ENCODE measurements at places on chromosomes 7 and 10.

DNA sequence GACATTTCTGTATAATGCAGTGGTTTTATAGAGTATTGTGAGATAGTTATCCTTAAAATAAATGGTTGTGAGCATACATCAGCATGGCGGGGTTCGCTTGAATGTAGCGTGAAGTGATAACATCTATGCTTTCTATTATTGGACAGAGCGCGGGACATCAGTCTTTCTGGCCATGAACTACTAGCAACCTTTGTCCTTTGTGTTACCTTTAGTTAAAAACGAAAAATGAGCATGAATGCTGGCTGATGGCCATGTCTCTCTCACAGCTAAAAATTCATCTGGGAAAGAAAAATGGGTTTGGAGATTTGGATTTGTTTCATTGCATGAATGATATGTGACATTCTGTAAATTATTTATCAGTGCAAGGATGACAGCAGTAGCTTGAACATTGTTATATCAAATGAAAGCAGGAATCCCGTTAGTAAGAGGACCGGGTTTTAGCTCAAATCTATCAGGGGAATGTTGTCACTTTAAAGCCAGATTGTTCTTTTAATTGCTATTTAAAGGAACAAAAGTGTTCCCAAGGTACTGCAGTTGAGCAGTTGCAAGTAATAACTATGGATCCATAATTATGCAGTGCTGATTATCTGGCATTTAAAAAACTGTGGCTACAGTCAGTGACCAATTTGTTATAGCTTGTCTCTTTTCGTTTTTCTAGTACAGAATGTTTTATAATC lies 131.0 kb downstream of the KAT6B start:
- DNase-seq: no peak

GRCh38 chr10:96305019-96305418 lies 785 bp downstream of the DNTT start:
- DNase-seq: no peak

DNA sequence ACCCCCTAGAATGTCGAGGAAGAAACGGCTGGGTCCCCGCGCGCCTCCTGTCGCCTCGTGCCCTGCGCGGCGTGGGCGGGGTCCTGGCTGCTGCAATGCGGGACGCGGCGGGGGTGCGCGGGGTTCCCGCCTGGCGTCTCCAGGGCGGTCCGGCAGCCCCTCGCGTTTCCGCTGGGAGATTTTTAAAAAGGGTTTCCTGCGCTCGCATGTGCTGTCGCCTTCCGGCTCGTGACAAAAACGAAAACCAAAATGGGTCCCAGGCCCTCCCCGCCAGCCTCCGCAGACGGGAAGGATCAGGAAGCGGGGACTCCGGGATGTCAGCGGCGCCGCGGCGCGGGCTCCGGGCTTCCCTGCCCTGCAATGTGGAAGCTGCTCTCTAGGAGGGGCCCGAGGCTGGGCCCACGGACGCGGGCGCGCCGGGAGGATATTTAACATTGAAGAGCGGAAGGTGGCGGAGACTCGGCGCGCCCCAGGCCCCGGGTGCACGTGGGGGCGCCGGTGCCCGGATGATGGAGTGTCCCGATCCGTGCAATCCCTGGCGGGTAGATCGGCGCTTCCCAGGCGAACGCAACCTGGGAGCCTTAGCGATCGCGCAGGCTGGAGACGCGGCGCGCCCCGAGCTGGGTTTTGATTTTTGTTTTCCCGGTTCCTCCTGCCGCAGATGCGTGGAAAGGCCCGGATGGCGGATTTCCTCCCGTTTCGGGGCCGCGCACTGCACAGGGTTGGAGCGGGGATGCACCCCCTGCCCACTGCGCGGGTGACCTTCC lies 1.0 kb downstream of the PFKP start:
- DNase-seq: no peak

DNA sequence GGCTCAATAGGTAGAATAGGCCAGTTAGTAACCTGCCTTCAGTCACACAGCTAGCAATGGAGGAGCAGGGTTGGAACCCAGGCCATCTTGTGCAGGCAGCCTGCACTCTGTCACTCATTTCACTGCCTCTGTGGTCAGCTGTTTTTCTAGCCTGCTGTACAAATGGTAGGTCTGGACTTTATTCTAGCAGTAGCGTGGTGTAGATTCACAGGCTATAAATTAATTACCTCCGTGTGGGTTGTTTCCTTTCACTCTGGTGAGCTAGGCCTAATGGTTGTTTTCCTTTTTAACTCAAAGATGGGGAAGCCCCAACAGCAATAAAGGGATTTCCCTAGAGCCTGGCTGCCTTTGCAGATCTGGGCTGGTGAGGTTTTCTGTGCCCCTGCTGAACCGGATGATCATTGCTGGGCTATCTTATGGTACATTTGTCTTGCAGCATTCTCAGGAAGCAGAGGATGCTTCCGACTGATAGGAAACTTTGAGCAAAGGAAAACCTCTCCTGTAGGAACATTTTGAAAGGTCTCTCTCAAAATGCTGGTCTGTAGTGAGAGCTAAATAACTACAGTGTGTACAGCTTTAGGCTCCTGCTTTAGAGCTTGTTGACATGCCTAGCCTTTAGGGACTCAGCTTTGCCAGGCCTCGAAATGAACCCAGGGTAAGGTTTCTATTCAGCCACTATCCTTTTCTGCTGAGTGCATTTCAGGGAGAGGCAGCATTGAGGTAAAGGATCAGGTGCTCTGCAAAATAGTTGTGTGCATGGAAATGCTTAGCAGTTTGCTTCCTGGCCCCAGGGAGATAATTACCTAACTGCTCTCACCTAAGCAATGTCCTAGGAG lies 157.4 kb downstream of the ST7 start:
- DNase-seq: no peak

DNA sequence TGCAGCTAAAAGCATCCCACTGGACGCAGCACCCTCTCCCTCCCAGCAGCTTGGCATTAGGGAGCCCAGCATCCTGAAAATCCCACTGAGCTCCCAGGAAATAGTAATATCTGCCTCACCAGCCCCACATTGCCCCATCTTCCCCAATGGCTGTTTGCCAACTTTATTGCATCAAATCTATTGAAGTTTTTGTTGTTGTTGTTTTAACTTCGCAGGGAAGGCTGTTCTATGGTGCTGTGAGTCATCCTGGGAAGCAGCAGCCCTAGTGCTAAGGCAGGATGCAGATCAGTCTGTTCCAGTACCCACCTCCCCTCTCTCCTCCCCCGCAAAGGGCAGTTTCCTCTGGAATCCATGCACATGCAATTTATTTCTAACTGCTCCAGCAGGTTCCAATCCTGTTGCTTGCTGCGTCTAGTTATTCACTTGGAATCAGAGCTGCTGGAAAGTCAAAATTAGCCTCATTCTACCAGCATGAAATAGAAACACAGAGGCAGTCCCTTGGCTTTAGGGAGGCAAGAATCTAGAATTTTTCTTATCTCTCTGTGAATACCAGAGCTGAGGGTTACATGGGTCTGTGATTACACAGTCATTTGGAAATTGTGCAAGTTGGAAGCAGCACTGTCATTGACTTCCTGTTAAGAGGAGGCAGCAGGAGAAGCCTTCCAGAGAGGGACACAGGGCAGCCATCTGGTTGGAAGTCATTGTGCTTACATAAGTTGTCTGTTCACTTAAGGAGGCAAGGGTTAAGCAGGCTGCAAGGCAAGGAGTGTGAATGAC lies 115.9 kb upstream of the CACUL1 start:
- no peak for DNase-seq

DNA sequence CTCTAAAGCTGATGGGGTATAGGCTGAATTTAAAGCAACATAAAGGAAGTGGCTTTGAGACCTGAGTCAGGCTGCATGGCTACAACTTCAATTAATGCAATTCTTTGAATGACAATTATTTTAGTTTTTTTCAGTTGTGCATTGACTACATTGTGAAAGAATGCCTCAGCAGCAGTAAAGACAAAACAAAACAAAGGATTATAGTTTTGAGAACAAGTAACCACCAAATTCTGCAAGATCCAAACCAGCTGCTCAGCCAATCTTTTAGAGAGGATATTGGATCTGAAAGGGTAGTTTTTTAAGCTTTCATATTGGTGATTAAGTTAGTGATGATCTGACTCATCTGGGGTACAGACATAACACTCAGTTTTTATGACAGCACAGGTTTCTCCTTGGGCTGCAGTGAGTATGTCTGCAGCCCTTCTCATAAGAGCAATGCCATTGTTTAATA lies 40.6 kb upstream of the ABCA13 start:
- DNase-seq: no peak

DNA sequence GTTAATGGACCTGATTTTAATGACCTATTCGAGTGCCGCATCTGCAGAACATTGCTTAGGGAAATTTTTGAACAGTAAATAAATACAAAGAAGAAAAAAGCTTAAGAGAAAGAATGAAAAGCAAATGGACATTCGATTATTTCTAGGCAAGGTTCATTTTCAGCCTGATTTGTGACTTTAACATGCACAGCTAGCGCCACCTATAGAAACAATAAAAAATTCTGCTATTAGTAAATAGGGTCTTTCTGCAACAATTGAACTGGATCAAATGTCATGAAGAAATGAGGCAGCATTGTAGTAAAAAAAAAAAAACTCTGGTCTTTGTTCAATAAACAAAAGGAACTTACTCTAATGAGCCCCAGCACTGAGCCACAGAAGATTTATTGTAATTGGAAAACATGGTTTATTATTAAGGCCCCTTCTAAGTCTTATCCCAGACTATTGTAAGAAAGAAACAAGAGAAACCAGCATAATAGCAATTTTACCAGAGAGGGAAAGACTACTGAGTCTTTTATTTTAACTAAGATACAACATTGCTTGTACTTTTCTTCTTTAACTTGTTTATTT lies 41.4 kb upstream of the GHITM start:
- peak; percentile 25 for DNase-seq

GRCh38 chr7:30303312-30304039 lies 19.1 kb downstream of the ZNRF2 start:
- no peak for DNase-seq

DNA sequence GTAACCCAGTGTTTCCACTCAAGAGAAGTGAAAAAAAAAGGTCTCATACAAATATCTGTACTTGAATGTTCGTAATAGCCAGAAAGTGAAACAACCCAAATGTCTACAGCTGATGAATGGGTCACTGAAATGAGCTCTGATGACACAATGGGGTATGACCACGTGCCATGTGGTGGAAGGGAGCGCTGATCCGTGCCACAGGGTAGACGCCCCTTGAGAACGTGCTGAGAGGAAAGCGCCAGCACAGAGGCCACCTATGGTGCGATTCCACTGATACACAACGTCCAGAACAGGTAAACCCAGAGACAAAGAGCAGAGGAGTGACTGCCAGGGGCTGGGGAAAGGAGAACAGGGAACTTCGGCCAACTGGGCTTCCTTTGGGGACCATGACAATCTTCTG lies 50.3 kb downstream of the MAD1L1 start:
- no peak for DNase-seq

GRCh38 chr7:19144661-19145433 lies at the start of gene FERD3L:
Gene FERD3L, minus strand, starts transcription at chr7:19145421. Its CDS starts 59 bp downstream, at chr7:19145362.
- no peak for DNase-seq

DNA sequence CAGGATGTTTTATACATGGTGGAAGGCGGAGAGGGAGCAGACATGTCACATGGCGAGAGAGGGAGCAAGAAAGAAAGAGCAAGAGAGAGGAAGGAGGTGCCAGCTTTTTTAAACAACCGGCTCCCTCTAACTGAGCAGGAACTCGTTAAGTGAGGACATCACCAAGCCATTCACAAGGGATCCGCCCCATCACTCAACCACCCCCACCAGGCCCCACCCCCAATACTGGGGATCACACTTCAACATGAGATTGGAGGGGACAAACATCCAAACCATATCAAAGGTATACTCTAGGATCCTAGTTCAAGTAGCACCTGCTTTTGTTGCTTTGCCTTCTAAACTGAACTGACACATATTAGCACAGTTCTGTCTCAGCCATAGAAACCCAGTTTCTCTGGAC lies 141.9 kb upstream of the KLF14 start:
- DNase-seq: no peak

GRCh38 chr7:142767861-142768260 lies 2.9 kb upstream of the PRSS2 start:
- DNase-seq: no peak

DNA sequence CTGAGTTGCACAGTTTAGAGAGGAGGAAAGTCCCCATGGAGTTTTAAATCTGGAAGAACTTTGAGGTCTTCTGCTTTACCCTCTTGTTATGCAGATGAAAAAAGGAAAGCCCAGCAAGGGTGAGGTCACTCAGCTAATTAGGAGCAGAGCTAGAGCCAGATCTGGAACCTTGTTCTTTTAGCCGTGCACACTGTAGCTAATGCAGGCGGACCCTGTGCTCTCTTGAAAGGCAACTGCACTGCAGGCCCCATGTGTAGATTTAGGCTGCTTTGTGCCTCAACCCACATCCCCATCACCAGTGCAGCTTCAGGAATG lies 63.4 kb downstream of the SYPL1 start:
- DNase-seq: no peak

- no peak for DNase-seq
Observed at GRCh38 chr7:47901542-47901941, 46.7 kb downstream of the PKD1L1 start.

GRCh38 chr7:67311901-67312300 lies 315.3 kb downstream of the TYW1 start:
- no peak for DNase-seq

DNA sequence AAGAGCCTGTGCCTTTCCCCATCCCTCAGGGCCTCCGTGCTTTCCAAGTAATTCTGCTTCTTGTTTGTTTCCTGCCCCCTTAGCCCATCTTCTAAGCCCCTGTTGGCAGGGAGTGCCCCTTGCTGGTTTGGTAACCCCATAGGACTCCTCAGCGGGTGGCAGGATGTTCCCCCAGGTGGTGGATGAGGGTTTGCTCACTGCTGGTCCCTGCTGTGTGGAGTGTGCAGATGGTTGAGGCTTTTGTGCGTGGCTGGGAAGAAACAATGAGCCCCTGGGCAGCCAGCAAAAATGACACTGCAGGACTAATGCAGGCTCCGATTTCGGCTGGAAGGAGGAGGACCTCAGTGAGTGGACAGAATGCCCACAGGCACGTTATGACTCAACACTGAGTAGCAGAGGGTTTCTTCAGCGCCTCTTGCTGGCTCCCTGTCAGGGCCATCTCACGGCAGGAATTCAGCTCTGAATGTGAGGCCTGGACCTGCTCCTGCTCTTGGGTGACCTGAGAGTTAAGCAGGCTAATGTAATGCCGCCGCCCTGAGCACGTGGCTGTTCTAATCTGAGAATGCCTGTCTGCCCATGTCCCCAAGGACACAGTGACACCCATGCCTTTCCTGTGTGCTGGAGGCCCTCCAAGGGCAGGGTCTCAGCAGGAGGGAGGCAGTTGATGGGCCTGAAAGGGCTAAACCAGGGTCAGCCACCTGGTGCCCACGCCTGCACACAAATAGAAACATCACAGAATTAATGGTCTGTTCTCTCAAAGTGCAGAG lies 16.6 kb downstream of the BAG3 start:
- peak; percentile 36 for DNase-seq

GRCh38 chr10:83680470-83680891 lies 458.8 kb upstream of the GHITM start:
- no peak for DNase-seq

- DNase-seq: no peak
Observed at GRCh38 chr7:105786520-105787470, 89.6 kb downstream of the ATXN7L1 start.

DNA sequence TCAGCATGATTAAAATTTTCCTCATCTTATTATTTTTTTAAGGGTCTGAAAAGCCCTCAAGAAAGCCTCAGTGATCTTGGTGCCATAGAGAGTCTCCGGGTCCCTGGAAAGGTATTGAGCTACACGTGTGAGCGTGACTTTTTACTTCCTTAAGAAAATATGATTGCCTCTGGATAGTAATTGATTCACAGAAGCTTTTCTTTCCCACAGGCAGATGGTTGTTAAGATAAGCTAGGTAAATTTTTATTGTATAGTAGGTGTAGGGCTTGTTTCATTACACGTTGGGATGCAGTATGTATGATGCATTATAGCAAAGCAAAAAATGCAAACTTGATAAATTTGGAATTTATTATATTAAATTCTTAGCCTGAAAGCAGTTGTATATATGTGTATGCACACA lies 7.7 kb downstream of the VPS50 start:
- no peak for DNase-seq
